Smooth muscle cell of the brain vasculature (primary cell): ENCODE measurements at places on chromosomes 4 and X.
A peak's percentile ranks its signal among the peaks of the same experiment; 100 is the strongest.

GRCh38 chr4:184114431-184114830, 103.2 kb downstream of the ENPP6 start:
- no peak for DNase-seq

- no peak for DNase-seq
Observed at GRCh38 chr4:139700568-139700967, 34.9 kb downstream of the MGST2 start.

DNA sequence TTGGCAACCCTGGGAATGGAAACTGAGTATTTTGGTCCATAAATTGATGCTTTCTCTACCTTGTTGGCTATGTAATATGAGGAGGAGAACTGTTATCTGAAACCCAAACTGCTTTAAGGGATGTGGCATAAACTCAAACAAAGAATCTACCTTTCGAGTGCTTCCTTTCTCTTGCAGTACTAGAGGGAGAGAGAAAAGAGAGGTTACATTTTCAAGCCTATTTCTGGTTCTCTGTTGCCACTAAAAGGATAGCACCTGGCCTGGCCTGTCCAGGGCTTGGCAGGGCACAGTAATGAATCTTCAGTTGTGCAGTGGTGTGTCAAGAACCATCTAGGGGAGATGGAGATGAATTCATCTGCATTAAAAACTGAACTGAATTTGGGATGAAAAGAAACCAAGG, 308.6 kb downstream of the PTTG2 start:
- no peak for DNase-seq

DNA sequence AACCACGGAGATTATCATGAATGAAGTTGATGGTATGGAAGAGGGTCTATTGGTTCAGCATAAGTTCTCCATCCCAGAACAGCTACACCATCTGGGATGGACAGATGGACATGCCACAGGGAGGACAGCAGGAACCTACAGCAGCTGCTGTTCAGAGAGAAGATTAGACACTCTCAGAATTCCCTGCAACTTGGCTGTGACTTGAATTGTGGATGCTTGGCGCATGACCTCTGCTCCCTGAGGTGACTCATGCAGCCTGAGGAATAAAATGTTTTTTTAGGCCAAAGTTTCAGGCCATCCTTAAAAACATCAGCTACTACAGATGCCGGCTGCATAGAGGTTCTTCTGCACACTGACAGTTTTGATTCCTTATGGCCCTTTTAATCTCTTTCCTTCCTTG, 97.3 kb downstream of the RS1 start:
- DNase-seq: peak; percentile 37

DNA sequence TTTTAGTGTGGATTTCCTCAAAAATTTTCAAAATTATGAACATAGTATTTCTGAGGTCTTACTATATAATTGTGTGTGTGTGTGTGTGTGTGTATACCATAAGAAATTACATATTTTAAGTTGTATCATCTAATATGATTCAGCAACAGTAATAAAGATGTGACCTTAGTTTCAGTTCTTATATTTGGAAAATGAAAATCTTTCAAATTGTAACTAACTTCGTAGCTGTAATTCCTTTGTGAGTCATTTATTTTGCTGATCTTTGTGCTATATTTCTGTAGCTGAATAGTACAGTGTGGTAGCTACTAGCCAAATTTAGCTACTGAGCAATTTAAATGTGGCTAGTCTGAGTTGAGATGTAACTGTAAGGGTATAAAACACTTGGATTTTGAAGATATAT, 116.4 kb downstream of the RAP1GDS1 start:
- DNase-seq: no peak

GRCh38 chr4:2813446-2814405, 20.8 kb downstream of the SH3BP2 start:
- no peak for DNase-seq

DNA sequence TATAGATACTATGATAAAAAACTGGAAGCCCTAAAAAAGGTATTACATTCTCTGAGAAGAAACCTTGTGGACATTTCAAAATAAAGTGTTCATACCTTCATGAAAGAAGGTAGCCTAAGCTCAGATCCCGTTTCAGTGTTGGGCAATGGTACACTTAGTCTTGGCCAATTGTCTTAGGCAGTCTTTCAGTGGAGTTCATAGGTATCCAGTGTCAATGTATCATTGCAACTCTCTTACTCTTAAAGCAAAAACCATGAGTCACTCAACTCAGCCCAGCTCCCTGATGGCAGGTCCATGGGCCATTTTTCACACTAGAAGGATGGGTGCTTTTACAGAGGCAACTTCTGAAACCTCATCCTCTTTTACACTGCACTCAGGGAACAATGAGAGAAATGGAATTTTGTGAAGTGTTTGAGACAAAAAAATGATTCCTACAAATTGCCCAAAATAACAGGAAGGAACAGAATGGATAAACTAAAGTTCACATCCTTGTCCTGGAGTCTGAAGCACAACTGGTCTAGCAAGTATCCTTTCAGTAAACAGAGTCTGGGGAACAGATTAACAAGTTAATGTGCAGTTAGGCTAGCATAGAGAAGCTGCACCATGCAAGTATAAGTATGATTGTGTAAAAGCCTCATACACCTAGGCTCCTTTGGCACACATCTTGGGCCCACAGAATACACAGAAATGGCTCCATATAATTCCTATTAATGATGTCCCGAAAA, 7.0 kb upstream of the ZNF827 start:
- no peak for DNase-seq

- no peak for DNase-seq
Observed at GRCh38 chrX:128698573-128699181, 646.5 kb upstream of the ACTRT1 start.

DNA sequence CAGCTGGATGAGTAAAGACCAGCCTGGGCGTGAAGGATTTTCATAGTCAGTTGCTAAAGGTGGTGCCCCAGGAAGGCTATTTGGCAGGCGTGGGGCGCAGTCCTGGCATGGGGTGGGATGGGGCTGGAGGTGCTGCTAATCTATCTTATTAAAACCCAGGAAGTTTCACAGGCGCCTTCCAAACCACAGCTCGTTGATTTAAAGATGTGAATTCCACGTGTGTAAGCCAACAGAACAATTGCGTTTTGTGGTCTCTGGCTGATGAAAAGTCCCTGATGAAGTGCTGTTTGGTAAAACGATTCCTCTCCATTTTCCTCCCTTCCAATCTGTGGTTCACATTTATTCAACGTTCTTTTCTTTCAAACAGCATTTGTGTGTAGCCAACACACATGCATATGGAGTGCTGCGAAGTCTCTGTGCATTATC, 105.0 kb downstream of the TBL1X start:
- DNase-seq: no peak
